Placental pericyte (primary cell): ENCODE measurements at places on chromosomes 11 and 22. TPM values are rescaled to one million over a fixed set of nuclear protein-coding genes. Genes with fewer than 3 reads are reported as not detected.

Gene UPK2
- not detected in 2 replicates for total RNA-seq

Gene CDC45
- 1.8 and 30.8 TPM in 2 replicates for total RNA-seq

Gene RBMXL2
- not detected in 2 replicates for total RNA-seq

Gene CADM1
- total RNA-seq = 3.3 and 32.4 TPM in 2 replicates

Gene MSANTD2
- 5.9 and 25.6 TPM in 2 replicates for total RNA-seq

Gene MMP8
- total RNA-seq = 0.14 TPM in 1 of 2 replicates, not detected in the other

Gene CXCR5
- not detected in 2 replicates for total RNA-seq

Gene MRPL23
- total RNA-seq = 82.0 and 99.1 TPM in 2 replicates

Gene ACTN3
- not detected in 2 replicates for total RNA-seq

Gene KCNQ1
- not detected in 2 replicates for total RNA-seq

Gene EIF4G2
- total RNA-seq = 748 and 1,238 TPM in 2 replicates

Gene CCDC89
- total RNA-seq = 2.2 and 5.6 TPM in 2 replicates

Gene CATSPERZ
- 0.44 TPM in 1 of 2 replicates, not detected in the other for total RNA-seq

Gene CRYBB3
- not detected in 2 replicates for total RNA-seq

Gene NEFH
- total RNA-seq = 0.22 and 0.43 TPM in 2 replicates

Gene FOLR1
- not detected in 2 replicates for total RNA-seq

Gene MAJIN
- not detected in 2 replicates for total RNA-seq

Gene RTN4RL2
- under 0.01 TPM in 1 of 2 replicates, not detected in the other for total RNA-seq

Gene BTBD18
- total RNA-seq = not detected in 2 replicates

Gene ZBED5
- total RNA-seq = 10.3 and 23.0 TPM in 2 replicates

Gene LDHAL6A
- not detected in 2 replicates for total RNA-seq

Gene HBG2
- total RNA-seq = not detected in 2 replicates

Gene UPB1
- 0.14 and 0.22 TPM in 2 replicates for total RNA-seq

Gene CTSW
- not detected in 2 replicates for total RNA-seq

Gene MYO18B
- total RNA-seq = not detected in 2 replicates

Gene RFPL3
- total RNA-seq = not detected in 2 replicates

Gene FGF4
- not detected in 2 replicates for total RNA-seq

Gene TPBGL
- total RNA-seq = 0.14 TPM in 1 of 2 replicates, not detected in the other

Gene FGF19
- not detected in 2 replicates for total RNA-seq

Gene EHF
- total RNA-seq = 0.29 and 2.8 TPM in 2 replicates

Gene WBP2NL
- 0.14 and 0.22 TPM in 2 replicates for total RNA-seq

Gene SHISAL1
- total RNA-seq = 0.57 and 1.1 TPM in 2 replicates

Gene OR51I1
- not detected in 2 replicates for total RNA-seq

Gene LRRC56
- 1.6 and 2.8 TPM in 2 replicates for total RNA-seq

Gene SLC16A8
- total RNA-seq = 0.14 TPM in 1 of 2 replicates, not detected in the other

Gene PRR33
- not detected in 2 replicates for total RNA-seq

Gene HTR3B
- total RNA-seq = not detected in 2 replicates
